Caco-2 (cell line): ENCODE measurements at places on chromosomes 7 and 10.
A peak's percentile ranks its signal among the peaks of the same experiment; 100 is the strongest.

- DNase-seq = no peak
These were observed 42.1 kb downstream of the PANK1 start for GRCh38 chr10:89602919-89603318.

DNA sequence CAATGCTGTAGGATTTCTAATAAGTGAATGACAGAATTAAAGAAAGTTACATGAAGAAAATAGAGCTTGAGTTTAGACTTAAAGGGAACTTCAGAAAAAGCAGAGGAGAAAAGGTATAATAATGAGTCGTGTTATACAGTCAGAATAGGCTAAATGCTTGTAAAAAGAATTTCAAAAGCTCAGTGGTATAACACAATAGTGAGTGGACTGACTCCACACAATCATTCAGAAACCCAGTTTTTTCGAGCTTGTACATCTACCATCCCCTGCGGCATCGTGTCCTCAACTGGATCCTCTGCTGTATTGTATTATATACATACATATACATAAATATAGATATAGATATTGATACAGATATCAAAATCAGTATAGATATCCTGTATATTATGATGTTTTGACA lies 52.2 kb downstream of the IMMP2L start:
- no peak for DNase-seq

DNA sequence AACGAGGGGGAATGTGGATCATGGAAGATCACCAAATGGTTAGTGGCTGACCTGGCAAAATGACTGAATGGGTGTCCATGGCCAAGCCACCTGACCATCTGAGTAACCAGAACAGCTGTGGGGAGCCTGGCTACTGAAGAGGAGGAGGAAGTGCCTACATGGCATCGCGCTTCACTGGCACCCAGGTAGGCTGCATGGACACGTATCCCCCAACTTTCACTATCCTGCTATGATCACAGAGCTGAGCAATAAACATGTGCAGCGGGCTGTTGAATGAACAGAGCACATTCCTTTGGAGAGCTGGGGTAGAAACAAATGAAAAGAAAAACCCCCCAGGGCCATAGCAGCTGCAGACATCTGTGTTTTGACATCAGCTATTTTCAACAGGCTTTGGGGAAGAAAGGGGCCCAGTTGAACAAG lies 6.5 kb downstream of the AKR1B1 start:
- no peak for DNase-seq

GRCh38 chr10:44725404-44725803 lies 185.7 kb upstream of the TMEM72 start:
- DNase-seq = no peak

DNA sequence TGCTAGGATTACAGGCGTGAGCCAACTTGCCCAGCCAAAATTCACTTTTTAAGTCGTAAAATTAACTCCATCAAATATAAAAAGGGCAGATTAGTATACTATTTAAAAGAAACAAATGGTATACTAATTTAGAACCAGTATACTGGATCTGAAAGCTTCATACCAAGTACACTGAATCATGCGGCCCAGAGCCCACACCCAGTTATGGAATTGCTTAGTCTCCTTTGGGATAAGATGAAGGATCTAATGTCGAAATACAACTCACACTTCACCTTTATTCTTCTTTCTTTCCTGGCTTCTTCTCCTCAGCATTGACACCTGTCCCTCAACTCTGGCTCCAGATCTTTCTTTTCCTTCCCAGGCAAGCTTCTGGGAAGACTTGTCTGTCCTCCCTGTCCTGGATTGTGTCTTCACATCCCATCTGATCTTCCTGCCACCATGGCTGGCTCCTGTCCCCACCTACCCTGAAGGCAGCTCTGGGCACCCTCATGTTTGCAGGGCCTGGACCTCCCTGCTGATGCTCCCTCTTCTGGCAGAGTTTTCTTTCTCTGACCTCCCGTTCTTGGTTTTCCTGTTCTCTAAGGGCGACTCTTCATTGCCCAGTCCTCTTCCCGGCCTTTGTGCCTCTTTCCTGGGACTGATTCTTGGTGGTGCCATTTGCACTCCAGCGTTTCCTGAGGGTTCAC lies 57.8 kb upstream of the CTBP2 start:
- DNase-seq = no peak

GRCh38 chr10:7958442-7958841 lies 96.0 kb upstream of the GATA3 start:
- DNase-seq = no peak

DNA sequence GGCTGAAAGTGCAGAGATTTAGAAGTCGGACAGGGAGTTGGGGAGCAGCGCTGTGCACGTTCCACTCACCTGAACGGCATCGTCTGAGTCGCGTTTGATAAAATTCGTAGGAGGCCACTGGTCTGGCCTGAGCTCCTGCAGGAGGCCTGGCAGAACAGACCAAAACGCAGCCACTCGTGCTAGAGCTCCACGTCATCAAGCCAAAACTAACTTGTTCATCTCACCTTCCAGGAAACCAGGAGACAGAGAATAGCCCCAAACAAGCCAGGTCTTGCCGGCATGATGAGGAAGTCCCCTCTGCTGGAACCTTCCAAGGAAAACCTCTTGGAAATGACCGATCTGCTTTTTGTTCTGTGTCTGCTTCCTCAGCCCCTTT lies 43.4 kb upstream of the DNAJB6 start:
- DNase-seq = no peak

DNA sequence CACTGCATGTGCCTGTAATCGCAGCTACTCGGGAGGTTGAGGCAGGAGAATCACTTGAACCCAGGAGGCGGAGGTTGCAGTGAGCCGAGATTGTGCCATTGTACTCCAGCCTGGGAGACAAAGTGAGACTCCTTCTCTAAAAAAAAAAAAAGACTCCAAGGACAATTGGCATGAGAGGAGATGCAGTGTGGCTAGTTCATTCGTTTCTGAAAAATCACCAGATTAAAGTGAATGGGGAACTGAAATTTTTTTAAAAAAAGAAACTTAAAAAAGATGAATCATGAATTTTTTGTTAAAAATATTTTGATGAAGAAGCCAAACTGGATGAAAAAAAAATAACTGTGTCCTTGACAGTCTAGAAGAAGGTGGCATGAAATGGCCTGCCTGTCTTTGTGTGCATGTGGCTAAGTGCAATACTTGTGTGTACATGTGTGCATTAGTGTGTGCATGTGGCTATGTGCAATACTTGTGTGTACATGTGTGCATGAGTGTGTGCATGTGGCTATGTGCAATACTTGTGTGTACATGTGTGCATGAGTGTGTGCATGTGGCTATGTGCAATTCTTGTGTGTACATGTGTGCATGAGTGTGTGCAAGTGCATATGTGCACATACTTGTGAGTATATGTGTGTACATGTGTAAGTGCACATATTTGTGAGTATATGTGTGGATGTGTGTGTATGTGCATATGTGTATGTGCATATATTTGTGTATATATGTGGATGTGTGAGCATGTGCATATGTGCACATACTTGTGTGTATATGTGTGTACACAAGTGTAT lies 391.7 kb upstream of the KLF6 start:
- DNase-seq = no peak

DNA sequence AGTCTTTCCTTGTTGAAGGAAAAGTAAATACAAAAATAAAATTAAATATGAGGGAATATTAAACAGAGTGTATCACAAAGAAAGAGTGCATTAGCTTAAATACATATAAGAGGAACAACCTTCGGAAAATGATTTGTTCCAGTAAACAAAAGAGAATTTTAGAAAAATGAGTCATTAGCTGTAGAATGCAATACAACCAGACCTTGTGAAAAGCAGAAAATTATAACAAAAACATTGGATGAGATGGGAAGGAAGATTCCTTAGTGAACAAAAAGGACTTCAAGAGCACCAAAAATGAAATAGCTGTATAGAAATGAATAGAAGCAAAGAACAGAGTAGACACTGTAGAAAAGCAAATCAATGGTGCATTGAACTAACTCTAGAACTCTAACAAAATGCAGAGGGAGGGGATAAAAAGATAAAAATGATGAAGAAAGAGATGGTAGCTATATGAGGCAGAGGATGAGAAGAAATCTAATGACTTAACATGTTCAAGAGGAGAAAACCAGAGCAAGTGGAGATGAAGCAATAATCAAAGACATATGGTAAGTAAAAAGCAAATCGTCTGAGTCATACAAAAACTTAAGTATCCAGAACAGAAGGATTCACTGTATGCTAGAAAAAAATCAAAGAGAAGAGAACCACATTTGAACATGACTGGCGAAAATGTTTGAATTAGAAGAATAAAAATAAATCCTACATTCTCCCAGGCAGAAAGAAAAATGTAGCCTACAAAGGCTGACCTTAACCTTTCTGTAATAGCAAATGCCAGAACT lies 190.5 kb downstream of the TMEM26 start:
- DNase-seq = no peak

- DNase-seq = no peak
These were observed 107.1 kb downstream of the ABLIM1 start for GRCh38 chr10:114550756-114551635.

DNA sequence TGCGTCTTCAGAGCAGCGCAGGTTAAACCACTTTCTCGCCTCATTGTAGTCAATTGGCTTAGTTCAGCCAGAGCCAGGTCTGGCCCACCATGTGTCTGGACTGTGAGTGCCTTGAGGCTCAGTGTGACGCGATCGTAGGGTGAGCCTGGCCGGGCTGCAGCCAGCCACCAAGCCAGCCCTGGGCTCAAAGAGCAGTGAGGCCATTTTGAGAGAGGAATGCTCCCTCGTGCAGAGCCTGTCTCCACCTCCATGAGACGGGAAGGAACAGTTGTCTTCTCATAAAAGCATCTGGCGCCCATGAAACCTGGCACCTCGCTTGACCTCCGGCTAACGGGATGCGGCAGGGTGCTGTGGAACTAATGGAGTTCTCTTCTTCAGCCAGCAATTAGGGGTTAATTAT lies 34.5 kb downstream of the LHPP start:
- DNase-seq = no peak

GRCh38 chr10:132829403-132829802 lies 43.5 kb upstream of the NKX6-2 start:
- no peak for DNase-seq

DNA sequence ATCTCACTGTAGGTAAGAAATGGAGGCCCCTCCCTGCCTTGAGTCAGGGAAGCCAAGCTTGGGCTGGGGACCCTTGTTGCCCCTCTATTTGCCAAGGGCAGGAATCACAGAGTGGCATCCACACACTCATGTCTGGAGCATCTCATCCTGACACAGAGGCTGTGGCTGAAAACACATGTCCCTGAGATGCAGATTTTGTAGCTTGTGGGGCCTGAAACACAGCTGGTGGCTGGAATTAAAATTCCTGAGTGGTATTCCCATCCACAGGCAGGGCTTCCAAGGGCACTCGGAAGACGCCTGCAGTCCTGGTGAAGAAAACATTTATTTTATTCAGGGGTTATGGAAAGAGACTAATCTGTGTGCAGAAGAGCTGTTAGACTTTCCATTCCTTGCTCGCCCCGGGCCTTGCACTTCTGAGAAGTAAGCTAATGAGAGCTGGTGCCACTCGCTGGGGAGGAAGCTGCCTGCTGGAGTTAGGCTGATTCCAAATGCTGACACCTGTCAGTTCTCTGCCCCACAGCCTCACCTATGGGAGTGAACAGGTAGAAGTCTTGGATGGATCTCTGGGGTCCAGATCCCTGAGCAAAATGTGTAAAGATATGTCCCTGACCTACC lies 36.0 kb downstream of the C10orf120 start:
- DNase-seq = no peak

DNA sequence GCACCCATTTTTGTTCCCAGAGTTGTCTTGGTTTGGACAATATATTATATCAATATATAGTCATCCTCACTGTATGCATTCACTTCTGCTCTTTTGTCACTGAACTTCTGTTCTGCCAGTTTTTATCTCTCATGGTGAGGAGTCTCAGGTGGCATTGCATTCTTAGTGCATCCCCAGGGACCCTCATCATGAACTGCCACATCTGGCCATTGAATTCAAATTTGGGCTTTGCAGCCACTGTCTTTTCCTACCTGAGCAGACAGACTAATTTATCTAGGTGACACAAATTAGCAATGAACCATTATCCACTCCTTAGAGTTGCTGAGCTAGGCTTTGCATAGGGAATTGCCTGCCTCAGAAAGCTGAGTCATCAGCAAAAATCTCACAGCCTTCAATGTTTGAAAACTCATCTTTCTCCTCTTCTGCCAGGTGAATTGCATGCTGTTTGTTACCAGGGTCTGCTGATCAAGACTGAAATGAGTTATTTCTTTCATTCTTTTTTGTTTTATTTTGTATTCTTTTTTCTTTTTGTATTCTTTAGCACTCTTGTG lies 316.8 kb upstream of the MTPN start:
- no peak for DNase-seq

DNA sequence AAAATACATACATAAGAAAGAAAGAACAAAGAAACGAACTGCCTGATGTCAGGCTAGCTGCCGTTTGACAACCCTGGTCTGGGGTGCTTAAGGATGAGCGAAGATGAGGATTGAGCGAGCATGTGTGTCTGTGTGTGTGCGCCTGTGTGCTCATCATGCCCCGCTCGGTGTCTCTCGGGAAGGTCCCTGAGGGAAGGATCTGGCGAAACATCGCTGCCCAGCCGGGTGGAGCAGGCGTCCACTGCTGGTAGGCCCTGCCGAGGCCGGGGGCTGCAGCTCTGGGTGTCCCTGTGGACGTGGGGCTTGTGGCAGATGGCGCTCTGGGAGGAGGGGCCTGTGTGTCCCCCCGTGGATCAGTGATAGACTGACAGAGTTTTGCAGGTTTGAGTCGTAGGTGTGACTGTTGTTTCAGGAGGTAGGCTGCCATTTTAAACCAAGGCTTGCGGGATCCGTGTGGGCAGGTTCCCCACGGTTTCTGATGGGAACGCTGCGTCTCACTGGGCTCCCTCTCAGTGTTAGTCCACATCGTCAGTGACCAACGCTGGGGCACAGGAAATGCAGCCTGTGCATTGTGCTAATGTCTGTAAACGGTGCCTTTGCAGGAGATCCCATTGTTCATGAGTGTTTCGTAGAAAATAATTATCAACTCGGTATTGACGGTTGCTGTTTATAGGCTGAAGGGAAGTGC lies 5.9 kb upstream of the SUN1 start:
- no peak for DNase-seq

GRCh38 chr7:31418928-31419327 lies 78.4 kb upstream of the NEUROD6 start:
- no peak for DNase-seq

- no peak for DNase-seq
These were observed 23.4 kb downstream of the ZPBP start for GRCh38 chr7:50069613-50070012.

GRCh38 chr10:69612760-69613159 lies 17.3 kb upstream of the FAM241B start:
- DNase-seq = no peak

- peak; percentile 36 for DNase-seq
These were observed 75.4 kb downstream of the PLXNA4 start for GRCh38 chr7:132500727-132501440.
